Activated naive CD4-positive, alpha-beta T cell (primary cell): ENCODE measurements at places on chromosomes 16 and 17.

GRCh38 chr16:29911676-29912010 is 11.4 kb downstream of the ASPHD1 start:
- DNase-seq: no peak

GRCh38 chr17:17902877-17903276 is 66.1 kb upstream of the SREBF1 start:
- DNase-seq: no peak

GRCh38 chr17:4003501-4004421 is 39.5 kb upstream of the ATP2A3 start:
- no peak for DNase-seq

DNA sequence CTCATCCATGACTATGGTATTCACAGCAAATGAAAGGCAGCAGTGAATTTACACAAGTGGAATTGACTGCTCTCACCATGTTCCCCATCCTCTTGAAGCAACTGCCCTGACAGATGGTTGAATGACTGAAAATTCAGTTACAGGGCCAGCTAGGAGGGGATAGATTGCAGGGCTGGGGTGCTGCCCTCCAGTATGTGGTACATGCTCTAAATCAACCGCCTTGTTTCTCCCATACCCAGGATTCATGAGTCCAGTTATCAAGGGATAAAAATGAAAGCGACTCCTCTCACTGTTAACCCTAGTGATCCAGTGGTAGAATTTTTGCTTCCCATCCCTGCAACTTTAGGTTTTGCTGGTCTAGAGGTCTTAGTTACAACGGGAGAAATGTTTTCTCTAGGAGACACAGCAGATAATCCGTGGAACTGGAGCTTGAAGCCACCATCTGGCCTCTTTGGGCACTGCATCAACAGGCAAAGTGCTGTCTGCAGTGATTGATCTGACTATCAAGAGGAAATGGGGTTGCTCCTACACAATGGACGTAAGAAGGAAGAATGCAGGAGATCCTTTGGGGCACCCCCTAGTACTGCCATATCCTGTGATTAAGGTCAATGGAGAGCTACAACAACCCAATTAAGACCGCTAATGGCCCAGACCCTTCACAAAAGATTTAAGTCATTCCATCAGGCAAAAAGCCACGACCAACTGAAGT is 32.0 kb downstream of the SCPEP1 start:
- DNase-seq: no peak

GRCh38 chr17:75269844-75270217 is 1.2 kb downstream of the MIF4GD start:
- DNase-seq: no peak

GRCh38 chr17:17179371-17179827 is 26.7 kb downstream of the PLD6 start:
- no peak for DNase-seq

GRCh38 chr17:67390646-67391361 is 13.7 kb downstream of the PITPNC1 start:
- DNase-seq: peak; percentile 35

GRCh38 chr17:57834146-57834741 is 15.6 kb downstream of the MRPS23 start:
- DNase-seq: no peak

- DNase-seq: no peak
These were observed 11.1 kb downstream of the CANT1 start for GRCh38 chr17:78998311-78999055.

GRCh38 chr16:84960942-84961341 is 50.4 kb downstream of the ZDHHC7 start:
- DNase-seq: no peak

DNA sequence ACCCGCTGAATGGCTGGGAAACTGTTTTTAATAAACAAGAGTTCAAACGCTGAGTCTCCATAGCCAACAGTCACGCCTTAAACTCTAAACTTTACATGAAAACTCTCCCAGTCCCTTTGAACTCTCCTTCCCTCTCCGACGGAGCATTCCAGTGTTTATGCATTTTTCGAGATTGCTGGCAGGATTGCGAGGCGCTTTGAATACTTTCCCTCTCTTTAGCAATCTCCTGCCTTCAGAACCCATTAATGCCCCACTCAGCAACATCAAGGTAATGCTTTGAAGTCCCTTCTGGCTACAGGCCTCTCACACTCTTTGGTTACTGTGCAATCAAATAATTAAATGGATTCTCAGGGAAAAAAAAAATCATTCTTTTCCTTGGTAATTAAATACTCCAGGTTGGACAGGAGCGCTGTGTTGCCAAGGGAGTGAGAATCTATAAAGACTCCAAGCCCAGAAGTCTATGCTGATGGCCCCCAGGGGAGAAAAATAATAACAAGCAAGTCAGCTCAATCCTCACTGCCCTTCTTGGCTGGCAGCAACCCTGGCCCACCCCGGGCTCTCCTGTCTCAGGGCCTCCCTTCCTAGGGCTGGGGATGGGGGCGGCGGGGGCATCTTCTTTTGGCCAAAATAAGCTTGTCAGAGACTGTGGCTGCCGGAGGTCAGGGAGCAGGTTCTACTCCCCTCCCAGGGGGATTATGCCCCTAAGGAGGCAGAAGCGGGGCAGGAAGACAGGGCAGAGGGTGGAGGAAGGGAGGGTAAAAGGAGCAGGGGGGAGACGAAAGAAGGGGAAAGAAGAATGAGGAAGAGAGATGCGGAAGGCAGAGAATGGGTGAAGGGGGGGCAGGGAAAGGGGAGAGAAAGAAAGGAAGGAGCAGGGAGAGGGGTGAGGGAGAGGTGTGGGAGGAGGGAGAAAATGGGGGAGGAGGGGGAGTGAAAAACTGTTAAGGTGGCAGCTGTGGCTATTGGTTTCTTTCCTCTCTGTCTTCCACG is 45.2 kb downstream of the AXIN2 start:
- DNase-seq: no peak

GRCh38 chr17:29032013-29032856 is 10.7 kb upstream of the PIPOX start:
- DNase-seq: no peak

GRCh38 chr17:33968350-33969044 is 286.6 kb upstream of the CCL2 start:
- no peak for DNase-seq

- DNase-seq: no peak
These were observed 242.8 kb upstream of the PSMD7 start for GRCh38 chr16:74053826-74054225.

DNA sequence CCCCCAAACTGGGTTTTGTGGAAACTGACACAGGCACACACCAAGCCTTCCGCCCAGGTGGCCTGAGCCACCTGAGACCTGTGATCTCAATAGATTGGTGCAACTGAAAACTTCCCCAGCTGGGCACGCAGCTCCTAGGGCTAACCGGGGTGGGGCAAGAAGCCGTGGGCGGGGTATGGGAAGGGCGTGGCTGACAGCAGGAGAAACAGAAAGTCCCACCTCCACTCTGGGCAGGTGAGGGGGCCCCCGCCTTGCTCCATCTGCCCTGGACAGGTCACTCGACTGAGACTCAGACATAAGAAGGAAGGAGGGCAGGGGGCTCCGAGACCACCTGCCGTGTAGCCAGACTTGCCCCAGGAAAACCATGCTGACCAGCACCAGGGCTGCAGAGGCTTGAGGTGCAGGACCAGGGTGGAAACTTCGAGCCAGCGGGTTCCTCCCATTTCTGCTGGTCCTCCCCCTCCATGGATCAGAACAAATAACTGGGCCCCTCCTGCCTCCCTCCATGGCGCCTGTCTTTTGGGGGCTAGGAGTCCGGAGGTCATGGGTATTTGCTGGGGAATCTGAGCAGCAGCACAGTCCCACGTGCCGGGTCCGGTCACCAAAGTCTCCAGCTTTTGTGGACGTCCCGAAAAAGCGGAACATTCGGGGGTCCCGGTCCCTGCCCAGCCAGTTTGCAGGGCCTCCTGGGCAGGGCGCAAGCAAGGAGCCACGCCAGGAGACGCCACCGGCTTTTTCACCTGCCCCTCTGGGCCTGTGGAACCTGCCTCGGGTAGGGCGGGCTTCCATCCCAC is 1.3 kb downstream of the TIMP2 start:
- no peak for DNase-seq

GRCh38 chr17:79086609-79087427 is 12.2 kb downstream of the ENGASE start:
- DNase-seq: no peak

- no peak for DNase-seq
These were observed 4.8 kb downstream of the CA5A start for GRCh38 chr16:87931504-87931903.

DNA sequence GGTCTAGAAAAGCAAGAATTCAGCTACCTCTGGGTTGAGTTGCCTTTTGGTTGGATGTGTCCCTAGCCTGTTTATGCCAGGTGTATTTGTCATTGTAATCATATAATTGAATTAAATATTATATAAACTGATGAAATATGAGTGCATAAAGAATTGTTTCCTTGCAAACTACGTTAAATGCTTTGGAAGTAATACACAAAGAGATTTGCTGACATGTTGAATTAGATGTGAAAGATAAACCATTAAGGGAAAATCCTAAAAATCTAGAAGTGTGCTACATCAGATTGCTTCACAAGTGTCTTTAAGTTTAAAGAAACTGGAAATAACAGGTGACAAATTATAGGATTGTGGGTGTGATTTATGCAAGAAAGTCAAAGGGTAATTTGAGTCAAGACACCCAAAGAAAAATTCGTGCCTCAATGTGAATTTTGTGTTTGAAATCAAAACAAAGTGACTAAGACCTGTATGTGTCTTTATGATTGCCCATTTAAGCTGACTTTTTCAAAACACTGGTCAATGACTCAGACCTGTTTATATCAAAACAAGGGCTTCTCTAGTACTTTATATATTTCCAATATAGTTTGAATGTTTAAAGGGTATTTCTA is 5.1 kb upstream of the PYY start:
- no peak for DNase-seq

GRCh38 chr16:720447-720989 is 428 bp upstream of the ANTKMT start:
- DNase-seq: no peak

GRCh38 chr16:88978608-88979346 is 1.8 kb upstream of the CBFA2T3 start:
- no peak for DNase-seq

DNA sequence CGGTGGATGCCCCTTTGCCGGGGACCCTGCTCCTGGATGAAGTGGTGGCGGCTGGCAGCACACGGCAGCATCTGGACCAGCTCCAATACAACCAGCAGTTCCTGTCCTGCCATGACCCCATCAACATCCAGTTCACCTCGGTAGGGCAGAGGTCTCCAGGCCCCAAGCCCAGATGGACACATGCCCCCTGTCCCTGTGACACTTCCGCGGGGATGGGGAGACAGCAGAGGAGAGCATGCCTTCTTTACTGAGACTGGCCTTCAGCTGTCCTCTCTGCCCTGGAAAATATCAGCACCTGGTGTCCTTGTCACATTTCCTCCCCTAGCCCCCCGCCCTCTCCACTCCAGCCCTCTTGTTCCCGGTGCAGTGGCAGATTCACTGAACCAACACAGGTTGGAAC is 6.2 kb downstream of the CHAD start:
- DNase-seq: no peak

- no peak for DNase-seq
These were observed 8.1 kb downstream of the METTL16 start for GRCh38 chr17:2503627-2504026.

GRCh38 chr17:62703261-62703775 is 75.8 kb downstream of the MRC2 start:
- DNase-seq: no peak

- DNase-seq: no peak
These were observed 31.4 kb downstream of the C16orf54 start for GRCh38 chr16:29714396-29714795.

DNA sequence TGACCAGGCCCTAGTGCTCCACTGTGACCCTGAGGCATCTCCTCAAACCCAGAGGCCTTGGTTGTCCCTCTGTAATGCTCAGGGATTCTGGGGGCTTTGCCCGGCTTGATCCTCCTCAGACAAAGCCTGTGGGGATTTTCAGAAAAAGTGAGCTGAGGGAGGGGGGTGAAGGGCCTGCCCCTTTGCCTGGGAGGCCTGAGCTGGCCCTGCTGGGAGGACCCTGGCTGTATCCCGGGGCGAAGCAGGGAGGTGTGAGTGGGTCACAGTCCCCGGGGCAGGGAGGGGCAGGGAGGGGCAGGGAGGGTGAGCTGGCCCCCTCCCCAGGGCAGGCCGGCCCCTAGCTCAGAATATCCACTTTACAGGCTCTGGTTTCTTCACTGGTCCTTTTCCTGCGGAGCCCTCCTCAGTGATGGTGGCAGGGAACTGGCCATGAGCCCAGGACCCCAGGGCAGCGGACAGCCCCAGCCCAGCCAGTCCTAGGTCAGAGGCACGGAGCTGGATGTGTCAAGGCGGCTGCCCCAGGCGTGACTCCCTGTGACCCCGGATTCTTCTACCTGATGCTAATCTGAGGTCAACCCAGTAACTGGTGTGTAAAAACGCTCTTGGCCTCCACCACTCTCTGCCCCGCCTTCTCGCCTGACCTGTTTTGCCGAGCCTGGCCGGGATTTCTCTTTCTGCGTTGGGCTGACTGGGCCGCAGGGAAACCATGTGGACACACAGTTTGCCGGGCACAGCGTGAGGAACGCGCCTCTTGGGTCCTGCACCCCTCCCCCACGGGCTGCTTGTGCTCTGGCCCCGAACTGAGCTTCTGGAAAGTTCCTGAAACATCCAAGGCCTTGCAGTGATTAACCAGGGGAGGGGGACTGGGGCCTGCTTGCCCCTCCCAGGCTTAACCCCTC is 5.8 kb upstream of the FASN start:
- no peak for DNase-seq

GRCh38 chr16:66658143-66658859 is 38.2 kb downstream of the CMTM4 start:
- DNase-seq: no peak

- no peak for DNase-seq
These were observed 46.9 kb downstream of the IRX6 start for GRCh38 chr16:55370762-55371482.

- no peak for DNase-seq
These were observed 118.3 kb upstream of the WSCD1 start for GRCh38 chr17:5951912-5952311.

- DNase-seq: no peak
These were observed 1.7 kb upstream of the KPNA2 start for GRCh38 chr17:68033636-68034451.

- no peak for DNase-seq
These were observed 25.8 kb downstream of the SRCIN1 start for GRCh38 chr17:38579934-38580333.

DNA sequence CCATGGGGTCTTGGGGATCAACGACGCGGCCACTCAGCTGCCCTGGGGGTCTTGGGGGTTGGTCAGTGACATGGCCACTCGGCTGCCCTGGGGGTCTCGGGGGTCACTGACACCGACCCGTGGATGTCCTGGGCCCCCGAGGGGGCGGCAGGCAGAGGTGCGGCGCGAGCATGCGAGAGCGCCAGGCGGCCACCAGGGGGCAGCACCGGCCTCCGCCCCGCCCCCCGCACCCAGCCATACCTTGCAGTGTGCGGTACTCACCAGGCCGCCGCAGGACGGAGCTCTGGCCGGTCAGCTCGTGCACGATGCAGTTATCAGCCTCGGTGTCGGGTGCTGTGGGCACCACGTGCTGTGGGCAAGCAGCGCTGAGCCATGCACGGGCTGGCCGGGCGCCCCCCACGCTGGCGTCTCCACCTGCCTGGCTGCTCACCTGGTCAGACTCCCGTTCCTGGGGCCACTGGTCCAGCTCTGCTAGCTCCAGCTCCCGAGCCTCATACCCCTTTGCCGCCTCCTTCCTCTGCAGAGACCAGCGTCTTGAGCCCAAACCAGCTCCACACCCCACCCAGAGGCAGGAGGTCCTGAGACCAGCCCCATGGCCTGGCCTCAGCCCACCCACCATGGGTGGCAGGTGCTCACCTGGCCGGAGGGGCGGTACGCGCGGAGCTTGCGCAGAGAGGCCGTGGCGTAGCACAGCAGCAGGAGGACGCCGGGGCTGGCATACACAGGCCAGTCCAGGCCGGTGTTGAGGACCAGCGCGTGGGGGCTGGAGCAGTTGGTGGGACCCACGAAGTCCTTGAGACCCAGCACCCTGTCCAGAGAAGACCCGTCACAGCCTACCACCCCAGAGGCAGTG is 31.2 kb downstream of the CTU2 start:
- DNase-seq: peak; percentile 47
